Stimulated activated CD4-positive, alpha-beta T cell treated with anti-CD3 and anti-CD28 coated beads, Interleukin-2, amount 100 ng/mL, for 4 hours (primary cell): ENCODE measurements at places on chromosomes 7 and 10.

DNA sequence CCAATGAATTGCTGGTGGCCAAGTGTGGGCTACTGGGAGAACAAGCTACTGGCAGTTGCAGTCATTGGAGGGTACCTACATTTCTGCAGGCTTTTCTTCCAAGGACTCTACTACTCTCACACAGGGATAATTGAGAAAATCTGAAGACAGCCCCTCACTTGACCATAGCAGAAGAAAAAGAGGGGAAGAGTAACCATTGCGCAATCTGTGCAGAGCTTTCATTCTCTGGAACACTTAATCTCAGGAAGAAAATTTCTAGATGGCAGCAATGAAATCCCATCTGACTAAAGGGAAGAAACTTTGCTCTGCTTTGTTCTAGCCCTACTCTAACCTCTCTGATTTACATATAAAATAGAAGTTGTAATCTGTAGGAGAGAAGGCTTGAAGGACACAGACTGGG is 1239.6 kb upstream of the SORCS1 start:
- DNase-seq, result no peak

DNA sequence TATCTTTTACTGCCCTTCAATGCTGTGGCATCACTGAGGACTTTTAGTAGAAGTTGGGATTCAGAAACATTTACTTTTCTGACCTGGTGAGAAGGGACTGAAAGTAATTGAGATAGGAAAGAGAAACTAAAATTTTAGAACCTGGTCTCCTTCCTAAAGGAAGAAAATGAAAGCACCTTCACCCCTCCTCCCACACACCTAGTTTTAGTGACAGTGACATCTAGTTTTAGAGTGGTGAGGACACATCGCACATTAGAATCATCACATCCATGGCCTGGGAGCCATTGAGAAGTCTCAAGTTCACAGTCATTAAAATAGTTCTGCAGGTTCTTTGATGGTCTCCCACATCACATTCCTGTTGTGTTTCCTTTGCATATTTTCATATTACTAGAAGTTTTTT is 16.1 kb downstream of the TAS2R41 start:
- DNase-seq, result no peak

- no peak for DNase-seq
Observed at GRCh38 chr10:103491729-103492364, 1.7 kb upstream of the NEURL1 start.

GRCh38 chr7:127690806-127691205 is 38.8 kb downstream of the SND1 start:
- no peak for DNase-seq

GRCh38 chr7:7330997-7331396 is 148.7 kb downstream of the C1GALT1 start:
- DNase-seq, result no peak

DNA sequence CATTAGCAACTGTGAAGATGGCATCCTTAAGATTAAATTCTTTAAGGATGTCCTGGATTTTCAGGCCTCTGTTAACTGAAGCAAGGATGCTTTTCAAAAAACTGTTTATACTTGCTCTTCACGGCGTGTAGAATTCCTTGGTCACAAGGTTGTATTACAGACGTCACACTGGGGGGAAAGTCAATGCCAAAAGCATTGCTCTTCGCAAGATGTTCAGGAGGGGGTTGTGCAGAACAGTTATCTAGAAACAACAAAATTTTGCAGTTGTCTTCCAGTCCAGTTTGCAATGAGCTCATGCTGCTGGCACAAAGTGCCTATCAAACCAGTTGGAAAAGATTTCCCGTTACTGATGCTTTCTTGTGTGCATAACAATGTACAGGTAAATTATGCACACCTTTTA is 8.2 kb upstream of the KIF20B start:
- no peak for DNase-seq

GRCh38 chr7:11120068-11120664 is 146.5 kb downstream of the PHF14 start:
- no peak for DNase-seq

DNA sequence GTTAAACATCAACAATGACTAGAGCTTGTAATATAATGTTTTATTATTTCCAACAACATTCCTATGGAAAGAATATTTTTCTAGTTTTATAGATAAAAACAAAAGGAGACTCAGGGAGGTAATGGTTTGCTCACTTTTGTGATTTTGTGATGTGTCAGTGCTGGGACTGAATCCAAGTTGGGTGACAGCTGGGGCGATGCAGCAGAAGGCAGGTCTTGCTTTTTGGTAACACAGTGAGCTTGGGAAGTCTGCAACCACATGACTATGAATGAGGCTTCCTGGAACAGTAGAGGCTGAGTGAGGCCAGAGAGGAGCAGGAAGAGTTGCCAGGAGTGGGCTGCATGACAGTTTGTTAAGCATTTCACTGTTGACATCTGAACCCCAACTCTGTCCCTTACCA is 4.9 kb upstream of the YKT6 start:
- DNase-seq, result no peak

- no peak for DNase-seq
Observed at GRCh38 chr10:115049960-115050359, 43.2 kb upstream of the ATRNL1 start.

DNA sequence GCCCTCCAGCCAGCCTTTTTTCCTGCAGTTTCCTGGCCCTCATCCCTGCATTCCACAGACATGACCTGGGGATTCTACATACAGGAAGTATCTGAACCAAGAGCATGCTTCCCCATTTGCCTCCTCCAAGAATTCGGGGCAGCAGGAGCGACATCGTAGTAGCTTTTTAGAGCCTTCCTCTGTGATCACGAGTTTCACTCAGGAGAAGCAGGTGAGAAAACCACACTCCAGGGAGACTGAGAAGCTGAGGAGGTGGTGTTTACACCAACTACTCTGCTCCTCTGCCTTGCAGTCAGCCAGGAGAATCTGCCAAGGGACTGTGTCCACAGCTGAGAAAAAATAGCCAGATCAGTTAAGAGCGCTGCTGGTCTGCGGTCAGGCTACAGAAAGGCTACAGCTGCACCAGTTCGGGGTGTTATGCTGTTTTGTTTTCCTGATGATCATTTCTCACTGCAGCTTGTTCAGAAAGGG is 54.1 kb downstream of the HSPA12A start:
- DNase-seq, result no peak

DNA sequence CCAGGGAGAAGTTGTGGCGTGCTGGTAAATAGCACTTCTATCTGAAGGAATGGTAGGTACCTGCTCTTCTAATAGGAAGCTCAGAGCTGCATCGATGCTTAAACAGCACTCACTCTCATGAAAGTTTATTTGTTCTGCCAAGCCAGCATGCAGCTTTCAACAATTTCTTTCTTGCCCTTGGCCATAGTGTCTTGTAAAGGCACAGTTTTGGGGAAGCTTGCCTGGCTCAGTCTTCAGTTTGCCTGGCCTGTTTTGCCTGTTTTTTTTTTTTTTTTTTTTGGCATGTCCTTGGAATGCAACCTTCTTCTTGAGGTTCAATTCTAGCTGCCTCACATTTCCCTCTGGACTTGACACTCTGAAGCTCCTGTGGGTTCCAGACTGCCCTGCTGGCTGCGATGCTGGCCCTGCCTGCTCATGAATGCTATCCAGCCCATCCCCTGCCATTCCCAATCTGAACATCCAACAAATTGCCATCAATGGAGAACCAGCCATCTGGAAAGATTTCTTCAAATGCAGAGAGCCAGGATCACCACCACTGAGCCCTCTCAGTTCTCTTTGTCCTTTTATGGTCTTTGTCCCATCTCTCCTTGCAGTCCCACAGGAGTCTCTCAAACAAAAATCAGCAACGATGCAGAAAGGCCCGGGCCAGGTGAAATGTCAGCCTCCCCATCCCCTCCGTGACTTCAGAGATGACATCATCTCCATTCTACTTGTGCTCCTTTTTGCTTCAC is 133.9 kb downstream of the ANLN start:
- DNase-seq, result no peak

DNA sequence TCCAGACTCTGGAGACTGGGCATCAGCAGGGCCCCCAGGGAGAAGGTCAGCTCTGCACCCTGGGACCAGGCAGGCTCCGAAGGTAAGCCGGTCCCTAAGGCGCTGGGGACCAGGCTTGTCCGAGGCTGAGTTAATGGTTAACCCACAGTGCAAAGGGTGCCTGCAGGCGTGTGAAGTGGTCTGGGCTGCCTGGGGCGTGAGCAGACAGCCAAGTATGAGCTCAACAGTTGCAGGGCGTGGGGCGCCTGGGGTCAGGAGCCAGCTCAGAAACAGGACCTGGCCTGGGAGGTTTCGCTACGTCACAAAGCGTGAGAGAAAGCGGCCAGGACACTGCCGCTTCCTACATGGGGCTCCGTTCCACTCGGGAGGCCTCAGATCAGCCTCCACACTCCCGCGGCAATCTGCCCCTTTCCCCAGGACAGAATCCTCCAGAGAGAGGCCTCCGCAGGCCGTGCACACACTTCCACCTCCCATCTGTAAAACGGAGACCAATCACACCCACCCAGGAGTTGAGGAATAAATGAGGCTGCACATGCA is 16.0 kb downstream of the PDGFA start:
- no peak for DNase-seq

DNA sequence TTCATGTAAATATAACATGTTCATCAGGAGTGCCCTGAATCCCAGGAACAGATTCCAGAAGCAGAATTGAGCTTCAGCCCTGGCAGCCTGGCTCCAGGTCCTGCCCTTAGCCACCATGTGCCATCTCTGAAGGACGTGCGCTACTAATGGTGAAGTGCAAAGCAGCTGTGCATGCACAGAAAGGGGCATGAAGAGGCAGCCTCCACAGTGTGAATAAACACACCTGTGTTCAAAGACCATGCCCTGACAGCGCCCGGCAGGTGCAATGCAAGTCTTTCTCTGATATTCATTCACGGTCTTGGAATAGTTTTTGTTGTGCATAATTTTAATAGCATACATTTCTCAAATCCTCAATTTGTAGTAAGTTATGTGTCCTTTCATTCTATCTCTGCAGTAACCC is 250.4 kb upstream of the TCERG1L start:
- DNase-seq, result no peak

DNA sequence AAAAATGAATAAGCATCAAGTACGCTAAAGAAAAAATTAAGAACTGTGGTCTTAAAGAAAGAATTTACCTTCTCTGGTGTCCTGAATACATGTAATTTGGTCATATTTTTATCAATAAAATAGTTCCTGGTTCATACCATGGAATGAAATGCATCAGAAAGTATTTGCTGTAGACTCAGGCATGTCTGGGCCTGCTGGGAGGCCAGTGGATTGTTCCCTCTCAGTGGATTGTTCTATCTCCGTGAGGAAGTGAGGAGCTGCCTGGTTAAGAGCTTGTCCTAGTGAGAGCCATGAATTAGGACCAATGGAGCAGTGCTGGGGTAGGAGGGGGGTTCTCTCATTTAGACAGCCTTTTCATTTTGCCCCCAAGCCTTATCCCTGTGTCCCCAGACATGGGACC is 211.7 kb upstream of the HABP2 start:
- no peak for DNase-seq

- DNase-seq, result no peak
Observed at GRCh38 chr7:140239653-140239935, 62.8 kb upstream of the KDM7A start.

DNA sequence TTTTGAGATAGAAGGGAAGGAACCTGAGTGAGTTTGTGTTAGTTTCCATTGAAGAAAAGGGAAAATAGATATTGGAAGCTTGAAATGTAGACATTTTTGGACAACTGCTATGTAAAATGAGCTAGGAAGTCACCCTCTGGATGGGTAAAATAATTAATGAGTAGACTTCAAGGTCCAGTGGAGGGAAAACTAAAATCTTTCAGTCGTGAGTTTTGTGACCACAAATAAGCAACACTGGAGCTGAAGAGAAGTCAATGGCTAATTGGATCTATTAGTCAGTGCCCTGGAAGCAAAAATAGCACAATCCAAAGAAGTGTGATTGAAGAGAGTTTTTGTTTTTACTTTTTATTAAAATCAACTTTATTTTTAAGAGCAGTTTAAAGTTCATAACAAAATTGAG is 123.4 kb downstream of the MYO3A start:
- no peak for DNase-seq

DNA sequence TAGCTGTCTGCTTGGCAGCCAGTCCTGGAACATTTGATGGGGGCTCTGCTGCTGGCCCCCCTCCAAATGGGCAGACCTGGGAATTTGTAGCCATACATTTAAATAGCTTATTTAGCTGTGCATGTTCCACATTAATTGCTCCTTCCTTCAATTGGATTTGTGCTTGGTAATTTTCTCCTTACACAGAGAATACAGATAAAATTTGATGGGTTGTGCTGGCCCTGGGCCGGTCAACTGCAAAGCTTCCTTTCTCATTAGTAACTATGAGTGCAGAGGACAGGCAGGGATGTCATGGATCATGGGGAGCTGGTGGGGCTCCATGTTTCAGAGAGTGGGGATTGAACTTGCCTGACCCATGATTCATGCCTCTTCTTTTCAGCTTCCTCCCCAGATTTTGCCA is 201.5 kb upstream of the GHITM start:
- DNase-seq, result no peak

GRCh38 chr7:114937446-114937845 is 15.6 kb downstream of the MDFIC start:
- no peak for DNase-seq

- no peak for DNase-seq
Observed at GRCh38 chr10:108736111-108736510, 1187.2 kb downstream of the XPNPEP1 start.

- no peak for DNase-seq
Observed at GRCh38 chr7:17055596-17055995, 173.8 kb upstream of the AGR3 start.

- no peak for DNase-seq
Observed at GRCh38 chr10:70498970-70499835, 20.6 kb downstream of the PALD1 start.

- no peak for DNase-seq
Observed at GRCh38 chr10:130453036-130453720, 317.0 kb downstream of the GLRX3 start.

DNA sequence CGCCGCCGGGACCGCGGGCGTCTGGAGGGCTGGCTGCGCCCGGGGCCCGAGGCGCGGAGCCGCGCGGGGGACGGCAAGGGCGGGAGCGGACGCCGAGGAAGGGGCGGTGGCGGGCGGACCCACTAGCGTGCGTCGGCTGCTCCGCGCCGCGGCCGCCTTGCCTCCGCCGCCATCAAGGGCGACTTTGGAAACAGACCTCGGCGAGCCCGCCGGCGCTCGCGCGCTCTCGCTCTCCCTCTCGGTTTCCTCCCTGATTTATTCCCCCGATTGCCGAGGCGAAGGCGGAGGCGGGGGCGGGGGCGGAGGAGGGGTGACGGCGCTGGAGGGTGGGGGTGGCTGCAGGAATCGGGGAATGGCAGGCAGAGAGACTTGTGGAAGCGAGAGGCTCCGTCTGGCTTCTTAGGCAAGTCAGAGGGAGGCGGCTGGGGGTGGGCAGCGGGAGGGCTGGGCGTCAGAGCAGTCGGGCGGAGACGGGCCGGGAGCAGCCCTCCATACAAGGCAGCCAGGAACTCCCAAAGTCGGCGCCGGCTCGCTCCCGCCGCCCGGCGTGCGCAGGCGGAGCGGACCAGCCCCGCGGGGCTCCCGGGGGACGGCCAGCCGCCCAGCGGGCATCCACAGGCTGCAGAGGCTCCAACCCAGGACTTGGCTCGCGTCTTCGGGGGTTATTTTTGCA is at the start of gene CACNA2D1:
TSS of gene CACNA2D1 (minus strand) at position 231 of the 673 bp plus-strand sequence.
- DNase-seq, result no peak

DNA sequence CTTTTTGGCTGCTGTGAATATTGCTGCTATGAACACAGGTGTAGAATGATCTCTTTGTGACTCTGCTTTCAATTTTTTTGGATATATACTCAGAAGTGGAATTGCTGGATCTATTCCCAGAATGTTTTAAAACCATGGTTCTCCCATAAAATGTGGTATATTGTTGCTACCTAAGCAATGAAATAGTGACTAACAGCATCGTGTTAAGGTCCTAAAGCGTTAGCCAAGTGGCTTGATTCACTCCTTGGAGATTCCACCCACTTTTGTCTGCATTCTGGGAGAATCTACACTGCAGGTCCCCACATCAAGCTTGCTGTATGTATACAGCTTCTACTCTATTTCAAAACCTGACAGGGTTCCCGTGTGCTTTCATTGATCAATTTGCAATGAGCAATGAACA is 105.6 kb downstream of the CDK6 start:
- DNase-seq, result no peak
